ENCODE measurements at places on chromosomes 1 and 21.

- DNase-seq: peak; percentile 63
These were observed 45.8 kb upstream of the NTPCR start for GRCh38 chr1:232904566-232904965.

DNA sequence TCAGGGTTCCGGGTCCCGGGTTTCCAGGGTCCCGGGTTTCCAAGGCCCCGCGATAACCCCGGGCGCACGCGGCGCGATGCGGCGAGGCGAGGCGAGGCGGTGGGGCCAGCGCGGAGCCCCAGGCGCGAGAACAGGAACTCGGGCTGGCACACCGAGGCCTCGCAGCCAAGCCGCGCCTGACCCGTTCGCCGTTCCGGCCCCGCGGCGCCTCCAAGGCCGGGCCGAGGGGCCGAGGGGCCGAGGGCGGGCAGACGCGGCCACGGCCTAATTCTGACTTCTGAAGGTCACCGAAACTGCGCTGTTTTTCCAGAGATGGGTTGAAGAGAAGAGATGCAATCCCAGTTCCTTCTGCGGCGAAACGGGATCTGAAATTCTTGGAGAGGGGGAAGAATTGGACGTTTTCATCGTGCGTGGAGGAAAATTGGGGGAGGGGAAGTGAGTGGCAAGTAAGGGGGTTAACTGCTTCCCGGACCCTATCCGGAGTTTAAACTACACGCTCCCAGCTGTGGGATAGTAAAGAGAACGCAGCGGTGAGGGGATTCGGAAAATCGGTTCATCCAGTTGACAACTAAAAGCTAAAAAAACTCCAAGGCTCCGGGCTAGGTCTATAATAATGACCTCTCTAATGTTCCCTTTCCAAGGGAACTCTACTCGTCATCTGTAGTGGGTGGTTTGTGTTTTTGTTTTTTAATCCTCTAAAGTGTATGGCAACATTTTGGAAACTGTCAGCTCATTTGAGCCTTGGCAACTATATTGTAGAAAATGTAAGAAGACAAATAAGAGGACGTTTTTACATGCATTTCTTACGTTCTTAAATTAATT is 8.2 kb downstream of the TBX15 start:
- no peak for DNase-seq

- no peak for DNase-seq
These were observed 989.5 kb downstream of the MRPL39 start for GRCh38 chr21:24617819-24618218.

GRCh38 chr1:28540651-28541050 is 12.2 kb upstream of the TRNAU1AP start:
- no peak for DNase-seq

DNA sequence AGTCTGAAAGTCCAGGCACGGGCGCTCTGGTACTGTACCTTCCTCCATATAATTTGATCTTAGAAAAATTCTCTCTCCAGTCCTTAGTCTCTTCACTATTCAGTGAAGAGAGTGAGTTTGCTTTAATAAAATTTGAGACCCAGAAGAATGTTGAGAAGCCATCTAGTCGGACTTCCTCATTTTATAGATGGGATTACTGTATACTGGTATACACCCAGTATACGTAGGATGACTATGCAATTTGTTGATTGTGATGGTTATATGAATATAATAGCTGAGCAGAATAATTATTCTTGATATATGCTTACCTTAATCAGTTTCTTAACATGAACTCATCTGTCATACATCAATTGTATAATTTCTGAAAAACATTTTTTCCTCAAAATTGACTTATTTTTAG is 328.0 kb upstream of the B3GALT2 start:
- DNase-seq: no peak

GRCh38 chr1:178726087-178726517 is 1.1 kb downstream of the RALGPS2 start:
- DNase-seq: peak; percentile 62

DNA sequence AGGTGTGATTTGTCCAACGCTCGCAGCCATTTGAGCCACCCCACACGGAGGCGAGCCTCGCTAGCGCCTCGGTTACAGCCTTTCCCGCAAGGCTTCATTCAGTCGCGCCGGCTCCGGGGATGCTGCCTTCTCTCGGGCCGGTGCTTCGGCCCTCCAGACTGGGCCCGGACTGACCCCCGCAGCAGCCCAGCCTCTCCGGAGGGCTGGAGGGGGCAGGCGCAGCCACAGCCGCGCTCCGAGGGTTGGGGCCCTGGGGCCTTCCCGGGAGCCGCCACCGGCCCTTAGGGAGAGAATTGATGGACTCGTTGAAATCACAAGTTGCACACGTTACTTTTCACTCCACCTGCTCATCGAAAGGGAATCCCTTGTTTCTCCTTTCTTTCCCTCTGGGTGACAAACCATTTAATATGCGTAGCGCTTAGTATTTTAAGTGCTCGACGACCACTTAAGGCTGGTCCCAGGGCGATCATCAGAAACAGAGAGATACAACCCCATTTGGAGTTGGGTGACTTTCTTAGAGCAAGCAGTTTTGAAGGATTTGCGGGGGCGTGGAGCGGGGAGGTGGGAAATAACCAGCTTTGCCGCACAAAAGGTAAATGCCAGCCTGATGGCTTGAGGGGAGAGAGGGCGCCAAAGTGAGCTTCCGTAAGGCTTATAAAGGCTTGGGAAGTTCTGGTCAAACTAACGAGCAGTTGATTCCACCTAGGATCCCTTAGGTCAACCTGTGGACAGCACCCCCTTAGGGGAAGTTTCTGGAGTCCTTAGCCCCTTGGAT is 24.6 kb upstream of the ENAH start:
- DNase-seq: no peak

GRCh38 chr1:48055876-48056764 is 58.9 kb upstream of the TRABD2B start:
- no peak for DNase-seq

- DNase-seq: no peak
These were observed 8.6 kb downstream of the ZRANB2 start for GRCh38 chr1:71072273-71072672.

DNA sequence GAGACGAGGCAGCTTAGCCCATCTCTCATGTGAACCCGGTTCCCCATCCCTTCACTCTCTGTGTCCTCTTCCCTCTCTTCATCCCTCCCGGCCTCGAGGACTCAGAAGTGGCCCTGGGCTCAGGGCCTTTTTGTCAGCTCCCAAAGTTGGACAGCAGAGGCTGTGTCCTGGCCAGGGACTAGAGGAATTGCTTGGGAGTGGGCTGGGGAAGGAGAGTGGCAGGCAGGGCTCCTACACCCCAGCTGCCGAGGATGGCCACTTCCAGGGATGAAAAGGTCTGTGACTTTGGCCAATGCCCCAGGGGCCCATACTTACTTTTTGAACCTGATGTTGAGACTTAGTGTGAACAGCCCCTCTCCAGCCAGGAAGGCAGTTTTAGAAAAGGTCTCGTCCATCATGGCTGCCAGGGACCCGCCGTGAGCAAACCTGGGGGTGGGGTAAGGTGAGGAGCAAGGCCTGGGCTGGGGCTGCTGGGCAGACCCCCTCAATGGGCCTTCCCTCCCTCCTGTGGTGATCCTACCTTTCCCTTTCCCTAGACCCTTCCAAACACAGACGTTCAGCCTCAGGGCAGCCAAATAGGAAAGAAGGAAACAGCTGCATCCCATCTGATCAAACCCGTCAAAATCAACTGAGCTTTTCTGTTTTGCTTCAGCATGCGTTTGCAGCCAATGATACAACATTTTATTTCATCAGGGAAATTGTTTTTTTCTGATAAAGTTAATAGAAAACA is 5.5 kb downstream of the THEM5 start:
- DNase-seq: no peak

- DNase-seq: no peak
These were observed 13.1 kb upstream of the ZRANB2 start for GRCh38 chr1:71093938-71094337.

DNA sequence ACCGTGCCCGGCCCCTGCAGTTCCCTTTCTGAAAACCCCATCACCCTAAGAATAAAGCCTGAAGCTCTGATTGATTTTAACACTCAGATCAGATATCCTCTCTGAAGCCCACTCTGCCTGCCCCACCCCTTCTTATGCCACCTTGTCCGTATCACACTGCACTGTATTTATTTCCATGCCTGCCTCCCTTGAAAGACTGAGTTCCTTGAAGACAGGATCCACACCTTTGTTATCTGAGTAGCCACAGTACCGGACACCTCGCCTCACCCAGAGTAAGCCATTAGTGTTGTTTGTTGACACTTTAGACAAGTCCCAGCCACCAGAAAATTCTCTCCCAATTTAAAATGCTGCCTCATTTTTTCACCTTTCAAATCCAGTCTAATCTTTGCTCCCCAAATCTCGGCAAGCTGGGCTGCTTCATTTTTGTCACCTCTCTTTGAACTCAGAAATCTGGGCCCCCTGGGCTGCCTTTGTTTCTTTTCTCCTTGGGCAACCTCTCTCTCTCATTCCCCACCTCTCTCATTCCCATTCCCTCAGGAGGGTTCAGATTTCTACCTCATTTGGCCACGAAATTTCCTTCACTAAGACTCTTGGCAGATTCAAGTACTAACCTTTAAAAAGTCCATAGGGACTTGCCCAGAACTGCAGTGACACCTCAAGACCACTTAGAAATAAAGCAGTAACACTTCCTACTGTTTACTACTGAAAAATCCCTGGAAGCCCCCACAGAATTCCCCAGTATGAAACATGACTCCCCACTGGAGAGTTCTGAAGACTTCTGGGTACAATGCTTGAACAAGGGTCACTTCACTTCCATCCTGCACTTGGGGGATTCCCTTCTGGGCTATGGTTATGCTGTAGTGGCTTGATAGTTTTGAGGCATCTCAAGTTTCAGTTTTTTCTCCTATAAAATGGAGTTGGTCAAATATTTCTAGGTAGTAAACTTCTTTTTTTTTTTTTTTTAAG is 8.7 kb upstream of the PPP1R15B start:
- no peak for DNase-seq

GRCh38 chr1:215589650-215590435 is 22.7 kb downstream of the KCTD3 start:
- no peak for DNase-seq

DNA sequence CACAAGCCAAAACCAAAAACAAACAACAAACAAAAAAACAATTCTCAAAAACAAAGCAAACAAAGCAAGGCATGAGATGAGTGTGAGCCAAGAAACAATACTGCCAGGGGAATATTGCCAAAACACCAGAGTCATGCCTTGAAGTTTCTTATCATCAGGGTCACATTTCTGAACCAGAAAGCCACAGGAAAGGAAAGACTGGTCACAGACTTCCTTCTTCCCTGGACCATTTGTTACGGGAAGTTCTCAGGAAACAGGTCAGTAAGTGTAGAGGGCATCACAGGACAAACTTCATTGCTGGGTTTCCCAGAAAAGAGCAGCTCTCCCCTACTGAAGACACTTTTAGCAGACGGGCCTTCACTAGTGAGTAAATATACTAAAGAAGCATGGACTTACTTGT is 191.2 kb downstream of the GABPA start:
- DNase-seq: no peak

DNA sequence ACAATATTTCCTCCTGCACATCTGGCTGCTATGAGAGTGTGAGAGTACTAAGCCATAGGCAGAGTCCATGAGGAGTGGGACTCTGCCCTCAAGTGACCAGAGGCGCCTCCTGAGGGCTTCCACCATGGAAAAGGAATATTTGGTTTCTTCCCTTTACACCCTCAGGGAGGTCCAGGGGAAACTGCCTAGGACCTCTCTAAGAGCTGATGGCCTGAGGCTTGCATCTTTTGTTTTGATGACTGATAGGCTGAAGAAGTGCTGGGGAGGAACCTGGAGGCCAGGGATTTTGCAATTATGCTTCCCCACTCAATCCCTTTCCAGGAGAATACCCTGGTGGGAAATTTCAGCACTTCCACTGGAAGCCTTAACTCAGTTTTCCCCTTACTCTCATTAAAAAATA is 111.0 kb downstream of the PBX1 start:
- no peak for DNase-seq

DNA sequence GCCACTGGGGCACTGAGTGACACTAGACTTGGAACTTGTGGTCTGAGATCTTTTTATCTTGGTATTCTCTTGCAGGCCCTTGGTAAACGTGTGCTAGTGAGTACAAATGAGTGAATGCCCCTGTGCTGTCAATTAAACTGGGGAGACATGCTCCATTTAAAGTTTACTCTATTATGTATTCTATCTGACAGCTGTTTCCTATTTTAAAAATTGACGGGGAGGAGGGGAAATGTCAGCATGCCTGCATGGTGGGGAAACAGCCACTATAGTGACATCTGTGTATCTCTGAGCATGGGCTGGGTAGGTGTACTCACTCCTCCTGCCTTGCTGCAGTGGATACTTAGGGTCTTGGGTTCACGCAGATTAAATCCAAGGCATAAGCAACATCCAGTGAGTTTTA is 59.0 kb upstream of the IKBKE start:
- no peak for DNase-seq

DNA sequence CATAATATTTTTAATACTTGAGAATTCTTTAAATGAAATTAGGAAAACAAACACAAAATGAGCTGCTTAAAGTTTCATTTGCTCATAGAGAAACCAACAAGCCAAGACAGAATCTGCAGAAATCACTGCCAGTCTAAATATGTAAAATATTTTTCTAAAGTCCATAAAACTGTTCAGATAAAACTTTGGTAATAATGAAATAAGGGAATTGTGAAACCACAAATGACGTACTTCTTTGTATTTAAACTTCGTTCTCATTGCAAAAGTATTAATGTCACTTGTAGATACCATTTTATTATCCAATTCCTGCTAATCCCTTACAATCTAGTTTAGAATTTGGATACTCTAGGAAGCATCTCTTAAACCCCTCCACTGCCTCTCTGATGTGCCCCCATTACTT is 234.5 kb upstream of the NEGR1 start:
- DNase-seq: no peak

GRCh38 chr1:197130677-197131304 is 15.7 kb downstream of the ASPM start:
- DNase-seq: peak; percentile 20

Measured in AG08396 (cell line).